ENCODE measurements at places on chromosomes 4 and X.

DNA sequence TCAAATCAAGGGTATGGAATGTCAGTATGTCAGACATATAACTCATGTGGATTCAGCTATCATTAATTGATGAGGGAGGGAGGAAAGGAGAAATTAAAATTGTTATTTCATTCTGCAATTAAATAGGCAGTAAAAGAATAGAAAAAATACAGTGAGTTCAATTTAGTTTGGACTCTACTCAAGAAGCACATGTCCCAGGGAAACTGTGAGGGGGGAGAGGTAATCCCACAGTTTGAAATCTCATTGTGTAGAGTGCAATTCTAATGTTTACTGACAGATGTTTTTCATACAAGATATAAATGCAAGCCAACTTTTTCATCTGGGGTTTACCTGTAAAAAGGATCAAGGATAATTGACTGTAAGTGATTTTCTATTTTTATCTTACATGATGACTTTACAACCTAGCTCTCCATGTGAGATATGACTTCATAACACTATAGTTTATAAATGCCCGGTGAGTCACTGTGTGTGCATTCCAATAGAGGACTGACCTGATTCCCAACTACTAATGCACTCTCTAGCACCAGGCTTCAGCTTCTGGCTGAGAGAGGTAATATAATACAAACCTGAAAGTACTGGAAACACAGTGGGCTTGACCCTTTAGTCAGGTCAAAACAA lies 35.2 kb upstream of the SCD5 start:
- DNase-seq, result no peak

GRCh38 chr4:173301518-173302201 lies 32.5 kb downstream of the HMGB2 start:
- DNase-seq, result no peak

DNA sequence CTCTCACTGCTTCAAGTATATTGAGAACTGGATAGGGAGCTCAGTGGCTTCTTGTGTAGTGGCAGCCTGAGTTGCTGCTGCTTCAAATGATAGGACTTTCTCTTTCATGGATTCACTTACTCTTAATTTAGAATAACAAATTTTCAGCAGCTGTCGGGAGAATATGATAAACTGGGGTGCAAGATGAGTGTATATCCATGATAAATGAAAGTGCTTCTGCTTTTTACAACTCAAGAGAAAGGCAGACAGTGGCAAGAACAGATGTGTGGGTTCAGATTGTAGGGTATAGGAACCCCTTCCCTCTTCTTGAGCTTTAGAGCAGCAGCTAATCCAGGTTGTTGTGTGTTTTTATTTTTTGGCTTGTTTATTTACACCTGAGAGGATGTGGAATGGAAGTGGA lies 1.0 kb downstream of the SH3BGRL start:
- DNase-seq, result no peak

DNA sequence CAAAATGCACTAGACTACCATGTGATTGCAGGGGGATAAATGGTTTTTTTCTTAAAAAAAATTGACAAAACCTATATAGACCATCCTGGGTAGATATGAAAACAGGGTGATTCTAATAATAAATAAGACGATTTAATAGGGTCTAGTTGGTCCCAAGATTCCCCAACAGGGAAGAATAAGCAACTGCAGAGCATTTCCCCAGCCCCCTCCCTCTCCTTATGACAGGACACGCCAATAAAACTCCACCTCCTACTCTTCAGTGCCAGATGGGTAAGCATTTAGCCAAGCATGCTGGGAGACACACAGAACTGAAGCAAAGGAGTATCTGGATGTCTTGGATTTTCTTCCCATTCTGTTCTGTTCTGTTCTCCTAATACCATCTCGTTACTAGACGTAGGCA lies at the start of gene BRS3:
BRS3 (plus strand) TSS at position 301 of the 400 bp plus-strand sequence. CDS start 168 bp downstream, outside the sequence.
- DNase-seq, result no peak

DNA sequence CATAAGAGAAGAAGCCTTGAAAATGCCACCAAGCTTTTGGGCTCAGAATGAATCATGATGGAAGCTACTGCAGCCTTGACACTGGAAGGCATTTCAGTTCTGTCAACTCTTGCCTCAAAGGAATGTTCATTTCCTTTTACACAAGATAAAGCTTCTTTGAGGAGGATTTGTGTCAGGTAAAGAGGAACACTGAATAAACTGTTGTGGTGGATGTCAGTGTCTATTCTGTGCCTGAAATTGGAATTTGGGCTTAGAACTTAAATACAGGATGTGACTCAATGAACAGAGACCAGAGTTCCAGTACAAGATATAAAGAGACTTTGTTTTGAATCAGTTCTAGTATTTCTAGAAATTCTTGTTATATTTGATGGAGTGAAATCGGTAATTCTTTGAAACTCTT lies 313.2 kb downstream of the PACRGL start:
- no peak for DNase-seq

GRCh38 chrX:9088896-9089295 lies 55.0 kb upstream of the FAM9B start:
- no peak for DNase-seq

DNA sequence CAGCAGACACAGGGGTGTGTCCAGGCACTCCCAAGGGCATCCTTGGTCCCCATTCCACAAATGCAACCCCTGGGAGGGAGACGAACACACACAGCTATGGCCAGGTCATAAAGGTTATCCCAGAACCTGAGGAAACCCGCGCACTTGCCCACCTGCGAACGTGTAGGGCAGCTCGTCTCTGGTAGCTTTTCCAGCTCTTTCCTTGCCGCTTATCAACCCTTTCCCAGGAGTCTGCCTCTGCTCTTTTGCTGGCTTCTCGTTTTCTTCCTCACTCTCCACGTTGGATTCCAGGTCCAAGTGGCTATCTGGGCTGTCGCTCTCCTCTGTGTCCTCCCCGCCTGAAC lies 13.5 kb downstream of the NOP14 start:
- DNase-seq, result no peak

- peak; percentile 34 for DNase-seq
Observed at GRCh38 chrX:2500803-2501558, at the start of the genes DHRSX and ZBED1. DHRSX (minus strand) TSS chrX:2500976; CDS start chrX:2500925, 51 bp downstream. ZBED1 (minus strand) TSS chrX:2500976; CDS start chrX:2490719, 10,257 bp downstream.

Data from stimulated activated CD8-positive, alpha-beta memory T cell treated with anti-CD3 and anti-CD28 coated beads, Interleukin-15, amount 100 ng/mL, for 24 hours (primary cell).